Activated CD4-positive, alpha-beta memory T cell treated with anti-CD3 and anti-CD28 coated beads for 36 hours (primary cell): ENCODE measurements at places on chromosomes 2 and 18. TPM values are rescaled to one million over a fixed set of nuclear protein-coding genes. Genes with fewer than 3 reads are reported as not detected.
A peak's percentile ranks its signal among the peaks of the same experiment; 100 is the strongest.

The MAP2 gene
- total RNA-seq: 0.07 TPM

The DIPK1C gene
- not detected for total RNA-seq

The MDH1B gene
- 0.87 TPM for total RNA-seq

The FAP gene
- total RNA-seq: not detected

- H3K4me3 ChIP-seq: no peak overlapping the region
- H3K4me1 ChIP-seq: peaks cover 22% of the 10 kb centered on the region
- no peak for DNase-seq
- peaks cover 19% of the 10 kb centered on the region for H3K36me3 ChIP-seq
- H3K27ac ChIP-seq: no peak overlapping the region
- no peaks in the 10 kb centered on the region for H3K27me3 ChIP-seq
Measured at GRCh38 chr2:219540784-219541504, 2.7 kb downstream of the CHPF start.

DNA sequence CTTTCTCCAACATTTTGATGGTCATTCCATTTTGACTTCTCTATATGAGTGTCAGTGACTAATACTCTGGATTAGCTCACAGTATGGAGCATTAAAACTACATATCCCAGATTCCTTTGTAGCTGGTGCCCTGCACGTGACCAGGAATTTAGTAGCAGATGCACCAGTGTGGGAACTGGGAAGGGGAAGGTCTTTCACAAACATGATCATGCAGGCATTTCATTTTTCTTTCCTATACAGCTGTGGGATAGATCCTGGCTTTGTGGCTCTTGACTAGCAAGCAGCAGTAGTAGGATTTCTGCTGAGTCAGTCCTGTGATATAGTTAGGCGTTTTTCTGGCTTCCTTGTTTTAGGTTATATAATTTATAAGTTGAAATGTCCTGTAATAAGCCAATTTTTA, 971.0 kb upstream of the CDH2 start:
- no peak overlapping the region for H3K27ac ChIP-seq
- H3K27me3 ChIP-seq: no peaks in the 10 kb centered on the region
- no peak for DNase-seq

DNA sequence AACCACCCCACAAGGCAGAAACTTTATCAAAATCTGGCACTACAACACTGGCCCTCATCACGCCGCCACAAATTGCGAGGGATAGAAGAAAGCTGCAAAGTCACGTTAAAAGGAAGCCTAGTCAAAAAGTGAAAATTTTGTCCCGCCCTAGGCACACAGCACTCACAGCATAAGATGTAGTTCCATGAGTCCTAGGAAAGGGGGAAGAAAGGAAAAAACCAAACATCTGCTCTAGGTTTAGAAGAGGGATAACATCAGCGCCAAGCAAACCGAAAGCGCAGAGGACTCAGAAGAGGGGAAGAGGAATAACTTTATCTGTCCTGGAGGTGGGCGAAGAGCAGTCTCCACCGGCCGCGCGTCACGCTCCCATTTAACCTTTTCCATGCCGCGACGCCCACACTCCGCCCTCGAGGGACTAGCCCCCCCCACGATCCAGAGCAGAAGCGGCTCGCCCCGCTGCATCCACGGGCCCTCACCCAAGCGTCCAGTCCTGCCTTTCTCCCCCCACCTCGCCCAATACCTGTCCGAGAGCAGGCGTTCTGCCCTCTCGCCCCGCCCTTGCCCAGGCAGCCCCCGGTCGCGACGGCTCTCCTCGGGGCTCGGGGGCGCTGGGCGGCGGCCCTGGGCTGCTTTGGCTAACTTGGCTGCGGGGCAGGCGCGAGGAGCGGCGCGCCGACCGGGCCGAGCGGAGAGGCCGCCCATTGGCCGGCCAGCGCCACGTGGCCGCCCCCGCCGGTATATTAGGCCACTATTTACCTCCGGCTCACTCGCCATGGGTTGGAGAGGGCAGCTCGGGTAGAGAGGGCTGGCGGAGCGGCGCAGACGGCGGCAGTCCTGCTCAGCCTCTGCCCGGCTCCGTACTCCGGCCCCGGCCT, at the start of gene HOXD1:
Gene HOXD1 (plus strand): TSS at position 770 of the 875 bp plus-strand sequence. CDS start 134 bp downstream, outside the sequence.
- H3K4me3 ChIP-seq: peak within 1 kb of the TSS; percentile 75
- H3K27me3 ChIP-seq: peaks cover 55% of the 10 kb centered on the region
- no peak within 1 kb of the TSS for H3K27ac ChIP-seq
- no peak for DNase-seq
- H3K36me3 ChIP-seq: no peaks in the 10 kb centered on the region

DNA sequence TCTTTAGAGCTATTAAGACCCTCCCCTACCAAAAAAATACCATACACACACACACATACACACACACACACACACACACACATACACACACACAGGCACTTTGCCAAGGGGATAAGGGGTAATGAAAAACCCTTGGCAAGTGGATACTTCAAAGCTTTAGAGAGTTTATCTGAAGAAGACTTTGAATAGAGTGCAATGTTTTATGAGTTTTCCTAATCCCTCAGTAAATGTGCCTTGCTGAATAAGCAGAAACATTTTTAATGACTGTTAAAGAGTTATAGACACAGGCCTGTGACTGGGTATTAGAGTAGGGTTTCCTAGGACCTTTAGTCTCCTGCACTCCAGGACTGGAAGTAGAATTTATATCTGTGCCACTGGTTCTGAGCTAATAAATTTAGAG, 75.5 kb upstream of the CTAGE1 start:
- no peaks in the 10 kb centered on the region for H3K36me3 ChIP-seq
- no peak overlapping the region for H3K4me3 ChIP-seq
- no peak overlapping the region for H3K27ac ChIP-seq
